SK-N-SH (cell line): ENCODE measurements at places on chromosomes 12 and 14.

GRCh38 chr12:59886131-59886733 lies 290.4 kb downstream of the SLC16A7 start:
- no peak for DNase-seq

GRCh38 chr14:28323951-28324741 lies 442.4 kb upstream of the FOXG1 start:
- no peak for DNase-seq

GRCh38 chr12:1591034-1591433 lies 3.3 kb downstream of the FBXL14 start:
- no peak for DNase-seq

DNA sequence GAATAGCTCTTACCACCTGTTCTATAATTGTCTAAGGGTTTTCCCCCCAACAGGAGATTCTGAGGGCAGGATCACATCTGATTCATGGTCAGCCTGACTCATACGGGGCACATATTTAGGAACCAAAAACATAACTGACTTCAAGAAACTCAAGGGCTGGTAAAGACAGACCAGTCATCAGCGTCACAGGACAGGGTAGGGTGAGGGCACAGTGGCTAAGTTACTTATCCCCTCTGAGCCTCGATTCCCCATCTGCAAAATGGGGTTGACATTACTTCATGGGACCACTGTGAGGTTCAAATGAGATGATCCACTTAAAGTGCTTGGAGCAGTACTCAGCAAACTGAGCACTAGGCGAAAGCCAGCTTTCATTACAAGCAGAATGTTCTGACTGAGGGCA lies 606 bp downstream of the CINP start:
- peak; percentile 30 for DNase-seq

- no peak for DNase-seq
Observed at GRCh38 chr14:77195766-77196165, 14.2 kb downstream of the TMEM63C start.

- no peak for DNase-seq
Observed at GRCh38 chr12:53413485-53414204, 10.0 kb upstream of the AMHR2 start.

DNA sequence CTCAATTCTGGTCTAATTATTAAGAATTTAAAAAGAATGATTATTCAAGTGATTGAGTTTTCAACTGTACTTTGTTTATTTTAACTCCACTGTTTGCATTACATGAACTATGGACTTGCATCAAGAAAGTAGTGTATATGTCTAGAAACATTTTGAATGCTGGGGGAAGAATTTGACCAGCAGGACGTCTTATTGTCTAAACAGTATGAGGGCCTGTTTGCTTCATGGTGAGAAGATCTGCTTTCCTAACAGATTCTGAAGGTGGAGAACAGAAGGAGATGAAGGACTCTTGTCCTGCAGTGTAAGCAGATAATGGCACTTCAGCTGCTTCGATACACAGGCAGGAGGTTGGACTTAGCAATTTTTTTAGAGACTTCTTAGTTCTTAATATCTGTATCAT lies 176.0 kb downstream of the DACT1 start:
- DNase-seq: no peak

DNA sequence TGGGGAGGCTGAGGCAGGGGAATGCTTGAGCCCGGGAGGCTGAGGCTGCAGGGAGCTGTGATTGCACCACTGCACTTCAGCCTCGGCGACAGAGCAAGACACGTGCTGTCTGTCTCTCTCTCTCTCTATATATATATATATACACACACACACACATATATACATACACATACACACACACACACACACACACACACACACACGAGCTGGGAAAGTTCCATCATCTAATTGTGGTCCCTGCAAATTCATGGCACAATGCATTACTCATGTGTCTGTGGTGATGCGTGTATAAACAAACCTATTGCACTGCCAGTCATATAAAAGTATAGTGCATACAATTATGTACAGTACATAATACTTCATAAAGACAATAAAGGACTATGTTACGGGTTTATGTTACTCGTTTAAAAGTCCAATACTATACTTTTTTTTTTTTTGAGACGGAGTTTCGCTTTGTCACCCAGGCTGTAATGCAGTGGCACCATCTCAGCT lies 36.6 kb downstream of the WDR89 start:
- no peak for DNase-seq
